ENCODE measurements at places on chromosomes 5 and 9.

- DNase-seq: no peak
Observed at GRCh38 chr5:153885141-153885540, 153.6 kb downstream of the FAM114A2 start.

DNA sequence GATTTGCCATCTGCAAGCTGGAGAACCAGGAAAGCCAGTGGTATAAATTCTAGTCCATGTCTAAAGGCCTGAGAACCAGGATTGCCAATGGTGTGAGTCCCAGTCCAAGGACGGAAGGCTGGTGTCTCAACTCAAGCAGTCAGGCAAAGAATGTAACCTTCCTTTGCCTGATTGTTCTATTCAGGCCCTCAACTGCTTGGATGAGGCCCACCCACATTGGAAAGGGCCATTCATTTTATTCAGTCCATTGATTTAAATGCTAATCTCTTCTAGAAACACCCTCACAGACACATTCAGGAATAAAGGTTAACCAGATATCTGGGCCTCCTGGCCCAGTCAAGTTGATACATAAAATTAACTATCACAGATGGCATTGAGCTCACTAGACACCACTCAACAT, 427.8 kb downstream of the ZNF608 start:
- no peak for DNase-seq

DNA sequence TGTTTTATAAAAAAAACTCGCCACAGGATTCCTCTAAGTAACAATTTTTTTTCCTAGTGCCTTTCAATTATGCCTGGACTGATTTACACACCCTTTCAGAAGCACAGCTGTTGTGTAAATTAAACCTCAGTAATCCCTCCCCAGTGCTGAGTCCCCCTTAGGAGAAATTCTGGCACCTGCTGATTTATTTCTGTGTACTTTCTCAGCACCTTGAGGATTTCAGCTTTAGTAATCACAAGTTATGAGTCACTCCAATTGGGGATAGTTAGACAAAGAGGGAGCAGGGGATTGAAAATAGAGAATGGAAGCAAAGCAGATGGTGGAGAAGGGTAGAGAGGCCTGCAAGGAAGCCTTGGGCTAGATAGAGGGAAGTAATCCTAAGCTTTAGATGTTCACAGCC, 171.7 kb downstream of the TTLL11 start:
- no peak for DNase-seq

- DNase-seq: no peak
Observed at GRCh38 chr5:146993876-146994530, 115.4 kb upstream of the PPP2R2B start.

DNA sequence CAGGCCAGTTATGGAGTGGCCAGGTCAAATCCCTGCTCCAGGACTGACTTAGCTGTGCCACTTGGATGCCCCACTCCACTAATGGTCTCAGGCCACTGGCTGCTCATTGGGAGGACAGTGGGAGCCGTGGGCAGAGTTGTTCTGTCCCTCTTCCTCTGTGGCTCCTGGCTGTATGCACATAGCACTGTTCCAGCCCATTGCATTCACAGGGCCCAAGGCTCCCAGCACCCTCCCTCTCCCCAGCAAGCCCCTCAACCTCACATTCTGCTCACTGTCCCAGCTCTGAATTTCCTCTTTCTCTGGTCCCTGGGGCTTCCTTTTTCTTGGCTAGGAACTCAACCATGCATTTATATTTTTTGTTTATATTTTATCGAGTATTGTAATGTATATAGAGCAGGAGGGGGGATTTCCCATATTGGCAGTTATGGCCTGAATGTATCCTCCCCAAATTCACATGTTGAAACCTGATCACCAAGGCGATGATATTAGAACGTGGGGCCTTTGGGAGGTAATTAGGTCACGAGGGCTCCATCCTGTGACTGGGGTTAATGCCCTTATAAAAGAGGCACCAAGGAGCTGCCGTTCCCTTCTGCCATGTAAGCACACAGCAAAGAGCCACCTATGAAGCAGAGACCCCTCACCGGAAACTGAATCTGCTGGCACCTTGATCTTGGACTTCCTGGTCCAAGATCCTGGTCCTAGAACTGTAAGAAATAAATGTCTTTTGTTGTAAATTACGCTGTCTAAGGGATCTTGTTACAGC, 17.0 kb upstream of the MVB12B start:
- no peak for DNase-seq

DNA sequence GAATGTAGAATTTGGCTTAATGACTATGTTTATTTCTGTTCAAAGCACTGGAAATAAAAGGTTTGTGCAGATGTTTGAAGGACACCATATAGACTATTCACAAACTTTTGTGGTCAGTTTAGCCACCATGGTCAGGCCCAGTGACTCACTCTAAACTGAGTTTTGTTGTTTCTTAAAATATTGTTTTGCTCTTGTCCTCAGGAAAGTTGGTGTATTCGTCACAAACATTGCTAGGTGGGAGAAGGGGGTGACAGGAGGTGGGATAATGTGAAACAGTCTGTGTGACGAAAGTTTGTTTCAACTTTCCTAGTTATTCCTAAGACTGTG, 35.0 kb upstream of the LIFR start:
- DNase-seq: no peak

DNA sequence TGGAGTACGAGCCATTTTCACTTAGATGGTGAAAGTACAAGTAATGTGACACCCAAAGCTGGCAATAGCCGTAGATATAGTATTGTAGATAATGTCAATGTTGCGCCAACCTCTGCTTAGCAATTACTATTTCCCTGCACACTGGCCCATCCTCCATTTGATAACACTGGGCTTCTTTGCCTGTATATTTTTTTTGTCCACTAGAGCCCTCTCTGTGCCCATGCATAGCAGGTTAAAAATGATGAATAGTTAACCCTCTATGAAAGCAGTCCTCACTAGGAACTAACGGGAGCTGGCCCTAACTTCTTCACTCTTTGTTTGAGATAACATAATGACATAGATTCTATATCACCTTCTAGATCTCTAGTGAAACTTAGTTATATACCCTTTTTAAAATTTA, 416.8 kb downstream of the TUSC1 start:
- no peak for DNase-seq

GRCh38 chr5:91875196-91875779, 492.2 kb upstream of the ARRDC3 start:
- no peak for DNase-seq

GRCh38 chr5:110094548-110094947, 404.8 kb downstream of the MAN2A1 start:
- no peak for DNase-seq

- peak; percentile 62 for DNase-seq
Observed at GRCh38 chr9:122095010-122095767, 2.1 kb upstream of the TTLL11 start.

- no peak for DNase-seq
Observed at GRCh38 chr5:23314827-23315226, 192.6 kb upstream of the PRDM9 start.

DNA sequence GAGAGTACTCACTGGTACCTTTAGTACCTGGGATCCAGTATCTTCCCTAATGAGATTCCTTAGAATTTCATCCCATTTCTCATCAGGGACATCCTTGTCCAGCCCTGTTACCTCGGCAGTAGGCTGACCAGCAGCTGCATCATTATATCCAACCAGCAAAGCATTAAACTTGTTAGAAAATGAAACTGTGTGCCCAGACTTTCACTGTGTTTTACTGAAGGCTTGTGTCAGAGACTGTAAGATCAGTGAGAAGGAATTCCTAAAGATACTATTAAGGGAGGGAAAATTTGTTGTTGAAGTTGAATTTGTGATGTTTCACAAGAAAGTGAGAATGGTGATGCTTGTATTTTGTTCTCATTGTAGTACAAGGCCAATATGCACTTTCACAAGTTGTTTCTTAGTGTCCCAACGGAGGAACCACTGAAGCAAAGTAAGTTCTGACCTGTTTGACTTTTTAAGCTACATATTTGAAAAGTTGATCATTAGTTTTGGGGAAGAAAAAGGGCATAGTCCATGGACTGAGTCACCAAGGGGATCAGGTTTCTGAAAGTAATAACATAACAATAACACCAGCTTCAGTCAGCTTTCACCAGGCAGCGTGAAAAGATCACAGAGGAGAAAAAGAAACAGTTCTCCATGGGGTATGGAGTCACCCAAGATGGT, 48.8 kb downstream of the GRAMD2B start:
- DNase-seq: no peak

All from GM13977 (cell line).